ENCODE measurements at places on chromosomes 16 and 17.

DNA sequence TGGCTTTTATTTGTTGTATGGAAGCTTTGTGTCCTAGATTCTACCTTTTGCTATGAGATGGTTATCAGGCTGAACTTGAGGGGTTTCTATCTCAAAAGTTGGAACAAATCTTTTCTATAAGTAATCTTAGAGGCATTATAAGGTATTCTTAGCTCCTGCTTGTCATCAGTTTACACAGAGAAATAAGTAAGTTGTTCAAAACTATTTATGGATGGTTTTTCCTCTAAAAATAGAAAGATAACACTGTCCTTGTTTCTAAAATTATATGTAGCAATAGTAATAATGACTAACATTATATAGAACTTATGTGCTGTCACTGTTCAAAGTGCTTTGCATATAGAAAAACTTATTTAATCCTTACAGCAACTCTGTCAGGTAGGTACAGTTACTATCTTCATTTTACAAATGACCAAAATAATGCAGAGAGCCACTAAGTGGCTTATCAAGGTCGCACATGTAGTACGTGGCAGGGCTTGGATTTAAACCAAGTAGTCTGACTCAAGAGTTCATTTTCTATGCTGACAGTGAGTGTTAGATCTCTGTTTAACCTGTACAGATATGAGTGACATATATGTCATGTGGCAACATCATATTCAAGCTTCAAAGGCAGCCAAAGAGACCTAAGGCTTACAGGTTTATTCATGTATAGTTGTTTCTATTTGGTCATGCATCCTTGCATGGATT lies 59.0 kb downstream of the PHKB start:
- DNase-seq, result no peak

GRCh38 chr16:12120982-12121652 lies 144.6 kb downstream of the SNX29 start:
- no peak for DNase-seq

DNA sequence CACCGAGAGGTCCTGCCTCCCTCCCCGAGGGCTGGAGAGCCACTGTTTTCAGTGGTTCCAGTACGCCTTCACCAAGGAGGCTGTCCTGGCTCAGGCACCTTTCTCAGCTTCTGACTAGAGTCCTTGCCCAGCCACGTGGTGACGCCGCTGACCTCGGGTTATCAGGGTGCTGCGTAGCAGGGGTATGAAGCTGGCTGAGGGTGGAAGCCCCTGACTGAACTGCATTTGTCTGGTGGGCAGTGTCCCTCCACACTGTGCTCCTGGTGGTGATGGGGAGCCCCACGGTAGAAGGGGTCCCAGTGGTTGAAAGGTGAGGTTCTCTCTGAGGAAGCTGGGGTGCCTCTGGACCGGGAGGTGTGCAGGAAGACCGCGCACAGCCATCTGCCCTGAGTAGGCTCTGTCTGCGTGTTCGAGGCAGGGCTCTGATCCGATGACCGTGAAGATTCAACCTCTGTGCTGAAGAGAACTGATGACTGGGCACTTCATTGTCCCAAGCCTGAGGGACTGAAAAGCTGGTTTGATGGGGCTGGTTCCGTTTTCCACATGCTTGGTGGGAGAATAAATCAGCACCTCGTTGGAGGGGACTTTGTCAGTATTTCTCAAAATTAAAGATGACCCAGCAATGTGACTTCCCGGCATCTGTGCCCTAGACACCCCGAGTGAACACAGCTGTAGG lies 2.5 kb downstream of the ACSF3 start:
- DNase-seq, result no peak

- DNase-seq, result no peak
Measured at GRCh38 chr17:39934324-39934723, 6.8 kb downstream of the LRRC3C start.

DNA sequence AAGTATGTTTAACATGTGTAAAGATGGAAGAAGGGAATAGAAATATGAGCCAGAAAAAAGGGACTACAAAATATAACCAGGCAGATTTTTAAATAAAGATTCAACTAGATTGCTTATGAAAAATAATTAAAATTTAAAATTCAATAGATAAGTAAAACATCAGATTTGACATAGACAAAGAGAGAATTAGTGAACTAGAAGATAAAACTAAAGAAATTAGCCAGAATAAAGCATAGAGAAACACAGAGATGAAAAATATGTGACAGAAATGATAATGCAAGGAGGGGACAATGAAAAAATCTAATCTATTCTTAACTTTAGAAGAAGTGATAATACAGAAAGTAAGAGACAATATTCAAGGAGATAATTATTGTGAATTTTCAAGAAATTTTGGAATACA lies 222.6 kb upstream of the PMFBP1 start:
- no peak for DNase-seq

DNA sequence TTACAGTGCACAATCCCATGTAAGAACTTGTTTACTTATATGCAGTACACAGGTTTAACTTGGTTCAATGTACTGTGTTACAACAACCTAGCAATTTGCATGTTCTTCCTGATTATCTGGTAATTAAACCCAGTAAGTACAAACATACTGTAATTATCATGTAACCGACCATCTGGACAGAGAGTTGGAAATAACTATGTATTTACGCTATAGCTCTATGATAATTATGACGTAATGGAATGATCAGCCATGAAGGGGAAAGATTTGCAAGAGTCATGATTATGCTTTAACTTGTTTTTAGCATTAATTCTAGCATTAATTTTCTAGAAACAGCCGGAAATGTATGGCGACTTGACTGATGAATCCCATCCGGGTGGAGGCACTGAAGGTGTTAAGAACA lies 74.8 kb upstream of the SALL1 start:
- no peak for DNase-seq

GRCh38 chr17:70622368-70623260 lies 453.3 kb downstream of the KCNJ2 start:
- DNase-seq, result no peak

DNA sequence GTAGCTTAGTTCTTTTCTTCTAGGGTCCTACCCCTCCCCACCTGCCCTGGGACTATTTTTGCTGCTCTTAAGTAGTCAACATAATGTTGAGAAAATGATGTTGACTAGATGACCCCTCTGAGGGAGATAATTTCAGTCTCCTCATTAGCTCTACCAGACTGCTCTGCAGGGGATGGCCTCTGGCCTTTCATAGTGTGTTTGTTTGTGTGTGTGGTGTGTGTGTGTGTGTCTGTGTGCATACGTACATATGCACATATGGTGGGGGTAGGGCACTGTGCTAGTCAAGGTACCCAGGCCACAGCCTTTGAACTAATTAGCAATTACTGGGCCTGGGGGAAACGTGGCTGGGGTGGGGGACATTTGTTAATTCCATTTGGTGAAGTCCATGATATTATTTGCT lies 254.0 kb downstream of the SHISA9 start:
- no peak for DNase-seq

DNA sequence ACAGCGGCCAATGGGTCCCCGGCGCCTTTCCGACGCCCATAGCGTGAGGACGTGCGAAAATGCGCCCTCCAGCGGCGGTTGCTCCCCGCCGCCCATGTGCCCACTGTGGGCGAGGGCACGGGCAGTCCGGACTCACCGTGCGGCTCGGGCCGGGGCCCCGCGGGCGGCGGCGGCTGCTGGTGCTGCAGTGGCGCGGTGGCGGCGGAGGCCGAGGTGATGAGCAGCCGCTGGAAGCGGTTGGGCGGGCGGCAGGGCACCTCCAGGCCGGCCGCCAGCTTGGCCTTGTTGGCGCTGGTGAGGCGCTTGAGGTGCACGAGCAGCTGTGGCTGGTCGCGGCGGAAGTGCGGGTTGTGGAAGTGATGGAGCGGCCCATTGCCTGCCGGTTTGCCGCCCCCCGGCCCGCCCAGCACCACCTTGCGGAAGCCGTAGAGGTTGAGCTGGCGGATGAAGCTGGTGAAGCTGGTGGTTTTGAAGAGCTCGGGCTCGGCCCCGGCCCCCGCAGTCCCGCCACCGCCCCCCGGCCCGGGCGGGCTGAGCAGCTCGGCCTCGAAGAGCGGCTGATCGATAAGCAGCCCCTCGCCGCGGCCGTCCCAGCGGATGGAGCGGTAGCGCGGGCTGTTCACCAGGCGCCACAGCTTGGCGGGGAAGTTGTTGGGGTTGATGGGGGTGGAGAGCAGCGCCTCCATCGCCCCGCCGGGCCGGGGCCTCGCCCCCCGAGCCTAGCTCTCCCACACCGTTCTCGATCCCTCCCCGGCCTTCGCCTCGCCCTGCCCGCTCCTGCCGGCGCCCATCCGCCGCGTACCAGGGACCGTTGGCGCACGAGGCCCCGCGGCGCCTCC lies at the start of gene HSF5:
TSS of gene HSF5 (minus strand) at position 820 of the 839 bp plus-strand sequence. CDS start at position 686, 134 bp downstream.
- DNase-seq, result peak; percentile 50

GRCh38 chr17:56966338-56966737 lies 5.5 kb upstream of the COIL start:
- DNase-seq, result no peak

DNA sequence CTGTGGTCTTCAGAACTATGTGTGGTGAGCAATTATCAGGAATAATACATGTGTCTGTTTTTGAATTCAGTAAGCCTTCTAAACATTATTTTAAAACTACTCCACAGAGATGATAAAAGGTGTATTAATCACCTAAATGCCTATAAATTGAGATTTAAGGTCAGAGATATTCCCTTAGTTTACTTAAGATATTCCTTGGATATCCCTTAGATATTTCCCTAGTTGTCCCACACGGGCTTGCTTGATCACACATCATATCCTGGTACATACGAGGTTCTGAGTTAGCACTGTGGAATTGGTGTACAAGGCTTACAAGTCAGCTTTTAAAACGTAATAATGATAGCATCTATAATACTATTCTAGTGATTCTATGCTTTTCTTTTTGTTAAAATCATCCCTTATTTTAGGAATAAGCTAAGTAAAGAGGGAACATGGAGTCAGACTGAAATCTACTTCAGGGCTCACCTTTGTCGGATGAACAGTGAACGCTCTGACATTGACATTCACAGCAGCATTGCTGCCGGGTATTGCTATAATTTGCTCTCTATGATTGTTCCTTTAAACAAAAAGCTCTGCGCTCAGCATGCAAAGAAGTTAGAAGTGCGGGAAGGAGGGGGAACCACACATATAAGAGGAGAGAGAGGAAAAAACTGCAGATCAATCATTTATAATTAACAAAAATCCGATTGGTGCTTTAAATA lies 136.5 kb downstream of the SKAP1 start:
- no peak for DNase-seq

DNA sequence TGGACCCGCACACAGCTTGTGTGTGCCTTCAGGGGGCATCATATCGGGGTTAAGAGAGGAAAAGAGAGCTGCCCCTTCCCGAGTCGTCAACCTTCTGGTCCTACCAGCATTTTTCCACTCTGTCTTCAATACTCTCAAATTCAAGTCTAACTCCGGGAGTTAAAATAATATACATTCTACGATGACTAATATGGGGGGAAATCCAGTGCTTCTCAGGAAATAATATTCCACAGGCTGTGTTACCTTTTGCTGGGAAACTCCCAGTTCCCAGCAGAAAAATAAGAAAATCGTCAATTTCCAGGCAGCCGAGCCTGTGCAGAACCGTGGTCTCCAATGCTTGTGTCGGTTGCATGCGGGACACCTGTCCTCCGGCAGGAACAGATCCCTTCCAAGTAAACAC lies 105.0 kb upstream of the FOXF1 start:
- DNase-seq, result no peak

DNA sequence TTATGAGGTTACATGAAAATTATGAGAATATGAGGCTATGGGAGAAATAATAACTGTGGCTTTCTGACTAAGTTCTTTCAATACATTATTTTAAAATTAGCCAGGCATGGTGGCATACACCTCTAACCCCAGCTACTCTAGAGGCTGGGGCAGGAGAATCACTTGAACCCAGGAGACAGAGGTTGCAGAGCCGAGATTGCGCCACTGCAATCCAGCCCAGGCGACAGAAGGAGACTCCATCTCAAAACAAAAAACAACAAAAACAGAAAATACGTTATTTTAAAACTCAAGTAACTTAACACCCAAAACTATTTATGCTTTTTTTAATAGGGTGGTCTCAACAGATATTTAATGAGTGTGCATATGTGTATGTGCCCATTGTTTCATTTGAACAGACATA lies 2.4 kb upstream of the RFFL start:
- no peak for DNase-seq

GRCh38 chr16:8571061-8571596 lies 19.2 kb downstream of the TMEM114 start:
- DNase-seq, result no peak

- DNase-seq, result no peak
Measured at GRCh38 chr17:3879186-3879585, 13.7 kb downstream of the CAMKK1 start.

DNA sequence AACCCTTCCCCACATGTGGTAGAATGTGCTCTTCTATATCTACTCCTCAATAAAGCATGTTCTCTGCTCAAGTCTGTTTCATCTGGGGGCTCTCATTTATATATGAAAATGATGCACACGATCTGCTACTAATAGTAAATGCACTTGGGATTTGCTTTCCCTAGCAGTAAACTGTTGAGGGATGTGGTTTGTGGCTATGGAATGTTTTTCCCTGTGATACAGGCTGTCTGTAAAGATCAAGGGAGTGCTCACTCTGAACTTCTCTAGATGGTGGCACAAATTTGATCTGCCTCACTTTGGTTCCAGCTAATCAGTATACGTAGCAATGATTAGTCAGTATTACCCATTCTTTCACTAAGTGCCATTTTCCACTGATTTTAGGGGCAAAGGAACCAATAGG lies 18.8 kb downstream of the TAC4 start:
- no peak for DNase-seq

DNA sequence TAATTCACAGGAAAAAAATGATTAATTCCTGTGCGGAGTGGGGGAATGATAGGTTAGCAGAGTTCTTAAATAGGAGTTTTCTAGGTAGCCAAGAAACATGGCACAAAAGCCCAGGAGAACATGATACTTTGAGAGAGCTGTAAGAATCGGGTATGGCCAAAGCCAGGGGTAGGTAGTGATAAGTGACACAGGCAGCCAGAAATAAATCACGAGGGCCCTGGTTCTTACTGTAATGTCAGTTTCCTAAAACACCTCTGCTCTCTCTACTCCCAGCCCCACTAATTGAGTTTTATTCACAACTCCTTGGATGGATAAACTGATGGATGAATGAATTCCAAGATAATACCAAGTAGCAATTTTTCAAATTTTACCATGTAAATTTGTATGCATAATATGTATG lies 54.1 kb downstream of the VAT1L start:
- no peak for DNase-seq

DNA sequence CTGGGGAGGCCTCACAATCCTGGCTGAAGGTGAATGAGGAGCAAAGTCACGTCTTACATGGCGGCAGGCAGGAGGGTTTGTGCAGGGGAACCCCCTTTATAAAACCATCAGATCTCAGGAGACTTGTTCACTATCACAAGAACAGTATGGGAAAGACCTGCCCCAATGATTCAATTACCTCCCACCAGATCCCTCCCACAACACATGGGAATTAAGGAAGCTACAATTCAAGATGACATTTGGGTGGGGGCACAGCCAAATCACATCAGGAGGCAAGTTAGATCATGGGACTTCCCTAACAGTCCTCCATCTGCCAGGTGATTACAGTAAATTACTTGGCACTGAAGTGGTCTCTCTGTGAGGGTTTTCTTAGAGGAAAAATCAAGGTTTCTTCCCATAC lies 5.3 kb downstream of the TMEM114 start:
- no peak for DNase-seq

Data from activated naive CD8-positive, alpha-beta T cell treated with anti-CD3 and anti-CD28 coated beads, Interleukin-2, amount 50 U/mL, for 16 hours (primary cell).